Stimulated activated CD8-positive, alpha-beta memory T cell treated with anti-CD3 and anti-CD28 coated beads, Interleukin-7, amount 100 ng/mL, for 1 hour (primary cell): ENCODE measurements at places on chromosomes 4 and X.

DNA sequence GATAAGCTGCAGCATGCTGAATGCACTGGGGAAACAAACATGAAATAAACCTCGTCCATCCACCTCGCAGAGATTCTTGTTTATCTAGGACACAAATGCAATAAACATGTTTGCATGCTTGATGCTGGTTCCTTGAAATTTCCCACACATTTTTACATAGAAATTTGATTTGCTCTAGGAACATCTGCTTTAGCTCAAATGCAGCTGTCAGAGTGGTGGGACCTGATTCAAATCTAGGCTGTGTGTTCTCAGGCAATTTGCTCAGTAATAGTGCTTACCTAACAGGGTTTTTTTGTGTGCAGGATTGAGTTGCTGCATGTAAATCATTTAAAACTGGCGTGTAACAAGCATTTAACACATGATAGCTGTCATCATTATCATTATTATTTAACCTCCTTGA lies 293.1 kb downstream of the QDPR start:
- DNase-seq, result no peak

DNA sequence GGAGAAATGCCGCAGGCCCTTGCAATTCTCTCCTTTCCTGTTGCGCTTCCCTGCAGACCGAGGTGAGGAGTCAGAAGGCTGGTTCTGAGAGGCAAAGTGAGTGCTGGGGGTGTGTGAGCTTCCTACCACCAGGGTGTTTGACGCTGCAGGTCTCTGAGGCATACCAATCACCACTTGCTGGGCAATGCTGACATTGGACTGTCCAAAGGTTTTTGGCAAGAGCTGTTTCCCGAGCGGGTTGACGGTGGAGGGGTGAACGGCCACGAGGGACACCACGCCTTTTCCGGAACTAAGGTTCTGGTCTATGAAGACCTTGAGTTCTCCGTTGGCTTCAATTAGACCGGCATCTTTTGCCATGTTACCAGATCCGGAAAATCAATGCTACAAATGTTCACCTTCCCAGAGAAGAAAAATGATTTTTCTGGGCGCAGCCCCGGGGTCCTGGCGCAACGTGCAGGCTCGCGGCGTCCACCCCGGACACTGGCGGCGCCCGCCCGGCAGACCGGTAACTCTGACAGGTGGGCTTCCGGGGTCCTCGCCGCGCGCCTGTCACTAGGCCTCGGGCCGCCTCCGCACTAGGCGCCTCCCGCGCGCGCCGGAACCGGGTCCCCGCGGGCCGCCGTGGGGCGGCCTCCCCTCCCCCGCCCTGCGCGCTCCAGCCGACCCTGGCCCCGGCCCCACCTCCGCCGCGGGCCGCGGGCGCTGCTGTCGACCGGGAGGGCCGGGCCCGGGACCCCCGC lies 44.9 kb upstream of the FAM47C start:
- DNase-seq, result no peak

GRCh38 chr4:37477126-37477525 lies 209.1 kb downstream of the RELL1 start:
- no peak for DNase-seq

GRCh38 chr4:39464886-39465501 lies 6.1 kb downstream of the LIAS start:
- DNase-seq, result no peak

DNA sequence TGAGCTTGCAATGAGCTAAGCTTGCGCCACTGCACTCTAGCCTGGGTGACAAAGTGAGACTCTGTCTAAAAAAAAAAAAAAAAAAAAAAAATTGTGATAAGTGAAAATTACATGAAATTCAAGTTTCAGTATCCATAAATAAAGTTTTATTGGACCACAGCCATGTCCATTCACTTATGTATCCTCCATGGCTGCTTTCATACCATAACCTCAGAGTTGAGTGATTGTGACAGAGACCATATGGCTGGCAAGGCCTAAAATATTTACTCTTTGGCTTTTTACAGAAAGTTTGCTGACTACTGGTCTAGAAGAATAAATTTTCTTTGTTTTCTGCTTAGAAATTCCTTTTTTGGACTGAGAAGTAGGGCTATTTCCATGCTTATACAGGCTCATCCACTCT lies 11.8 kb upstream of the SHISA3 start:
- no peak for DNase-seq

GRCh38 chr4:119653990-119654389 lies 25.4 kb upstream of the PDE5A start:
- no peak for DNase-seq

GRCh38 chr4:101259876-101260275 lies 87.5 kb downstream of the PPP3CA start:
- DNase-seq, result no peak

DNA sequence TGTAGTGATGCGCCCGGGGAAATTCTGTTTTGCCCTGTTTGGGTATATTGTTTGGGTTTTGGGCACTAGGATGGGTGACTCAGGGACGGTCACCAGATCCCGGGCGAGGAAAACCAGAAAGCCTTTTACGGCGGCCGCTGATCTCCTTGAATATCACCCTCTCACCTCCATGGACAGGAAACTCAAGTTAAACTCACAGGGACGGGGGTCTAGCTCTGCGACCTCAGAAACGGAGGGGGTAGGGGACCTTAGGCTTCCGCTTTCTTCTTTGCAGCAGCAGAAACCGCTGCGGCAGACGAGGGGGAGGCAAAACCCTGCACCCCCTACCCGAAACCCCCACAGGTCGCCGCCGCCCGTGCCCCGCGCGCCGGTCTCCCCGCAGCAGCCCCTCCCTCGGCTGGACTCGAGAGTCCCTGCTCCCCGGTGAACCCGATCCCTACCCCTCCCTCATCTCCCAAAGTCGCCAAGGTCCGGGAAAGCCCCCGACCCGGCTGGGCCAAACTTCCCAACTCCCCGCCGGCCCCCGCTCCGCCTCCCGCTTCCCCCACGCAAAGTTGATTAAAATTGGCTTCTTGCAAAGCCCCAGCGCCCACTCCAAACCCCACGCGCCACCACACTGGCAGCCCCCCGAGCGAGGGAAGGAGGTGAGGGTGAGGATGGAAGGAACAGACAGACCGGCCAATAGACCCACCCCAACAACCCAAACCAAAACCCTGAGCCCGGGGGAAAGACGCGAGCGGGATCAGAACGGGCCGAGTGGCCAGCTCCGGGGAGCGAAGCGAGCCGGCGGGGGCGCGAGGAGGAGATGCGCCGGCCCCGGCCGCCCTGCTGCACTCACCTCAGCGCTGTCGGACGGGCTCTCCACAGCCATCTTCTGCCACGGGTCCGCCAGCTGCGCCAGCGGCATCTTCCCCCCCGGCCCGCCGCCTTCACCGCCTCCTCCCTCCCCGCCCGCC lies 705 bp downstream of the RPS6KA3 start:
- DNase-seq, result peak; percentile 0

DNA sequence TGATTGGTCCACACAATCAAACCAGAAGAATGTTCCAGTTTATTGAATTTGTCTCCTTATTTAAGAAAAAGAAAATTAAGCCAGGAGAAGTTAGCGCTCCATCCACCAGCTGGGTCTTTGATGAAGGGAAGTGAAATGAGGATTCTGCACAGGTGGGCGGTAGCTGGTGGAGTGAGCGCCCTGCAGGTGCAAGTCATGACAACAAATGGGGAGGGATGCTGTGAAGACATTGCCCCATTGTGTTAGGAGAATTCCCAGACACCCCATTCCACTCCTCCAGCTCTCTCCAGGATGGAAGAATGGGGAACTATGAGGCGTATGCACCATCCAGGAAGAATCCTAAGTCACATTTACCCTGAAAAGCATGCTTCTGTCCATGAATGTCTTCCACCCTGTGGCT lies 22.9 kb downstream of the PLRG1 start:
- DNase-seq, result no peak

- no peak for DNase-seq
Observed at GRCh38 chr4:20878806-20879205, 178.5 kb downstream of the PACRGL start.

- no peak for DNase-seq
Observed at GRCh38 chrX:40863671-40864070, 128.3 kb upstream of the MED14 start.

GRCh38 chrX:37745835-37746217 lies 34.0 kb upstream of the CYBB start:
- DNase-seq, result no peak
